ENCODE measurements at places on chromosomes 12 and 14.
A peak's percentile ranks its signal among the peaks of the same experiment; 100 is the strongest.

- no peak for DNase-seq
Observed at GRCh38 chr12:50123203-50123602, 11.2 kb downstream of the COX14 start.

DNA sequence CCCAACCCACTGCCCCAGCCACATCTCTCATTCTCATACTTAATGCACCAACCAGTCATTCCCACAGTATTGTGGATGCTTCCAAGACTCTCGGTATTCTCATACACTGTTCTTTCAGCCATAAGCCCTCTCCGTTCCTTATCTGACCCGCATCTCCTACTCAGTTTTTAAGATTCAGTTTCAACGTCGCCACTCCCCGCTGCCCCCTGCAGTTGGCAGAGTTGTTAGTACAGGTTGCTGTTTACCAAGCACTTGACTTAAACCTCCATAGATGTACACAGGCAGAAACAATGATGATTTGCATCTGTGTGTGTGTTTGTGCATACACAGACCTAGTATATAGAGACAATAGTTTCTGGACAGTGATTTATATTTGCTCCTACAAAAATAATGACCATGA, 40.2 kb downstream of the PAH start:
- DNase-seq = peak; percentile 64

- peak; percentile 82 for DNase-seq
Observed at GRCh38 chr12:113097716-113098440, 37.7 kb downstream of the RASAL1 start.

DNA sequence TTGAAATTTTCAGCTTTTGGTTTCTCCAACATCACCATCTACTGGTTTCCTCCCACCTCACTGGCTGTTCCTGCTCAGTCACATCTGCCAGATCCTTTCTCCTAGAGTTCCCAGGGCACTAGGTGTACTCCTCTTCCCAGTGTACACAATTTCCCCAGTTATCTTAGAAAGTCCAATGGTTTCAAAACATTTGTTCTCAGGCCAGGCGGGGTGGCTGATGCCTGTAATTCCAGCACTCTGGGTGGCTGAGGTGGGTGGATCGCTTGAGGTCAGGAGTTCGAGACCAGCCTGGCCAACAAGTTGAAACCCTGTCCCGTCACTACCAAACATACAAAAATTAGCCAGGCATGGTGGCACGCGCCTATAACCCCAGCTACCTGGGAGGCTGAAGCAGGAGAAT, 60.7 kb downstream of the SPPL3 start:
- DNase-seq = no peak

- DNase-seq = no peak
Observed at GRCh38 chr12:29566441-29566840, 69.0 kb upstream of the OVCH1 start.

DNA sequence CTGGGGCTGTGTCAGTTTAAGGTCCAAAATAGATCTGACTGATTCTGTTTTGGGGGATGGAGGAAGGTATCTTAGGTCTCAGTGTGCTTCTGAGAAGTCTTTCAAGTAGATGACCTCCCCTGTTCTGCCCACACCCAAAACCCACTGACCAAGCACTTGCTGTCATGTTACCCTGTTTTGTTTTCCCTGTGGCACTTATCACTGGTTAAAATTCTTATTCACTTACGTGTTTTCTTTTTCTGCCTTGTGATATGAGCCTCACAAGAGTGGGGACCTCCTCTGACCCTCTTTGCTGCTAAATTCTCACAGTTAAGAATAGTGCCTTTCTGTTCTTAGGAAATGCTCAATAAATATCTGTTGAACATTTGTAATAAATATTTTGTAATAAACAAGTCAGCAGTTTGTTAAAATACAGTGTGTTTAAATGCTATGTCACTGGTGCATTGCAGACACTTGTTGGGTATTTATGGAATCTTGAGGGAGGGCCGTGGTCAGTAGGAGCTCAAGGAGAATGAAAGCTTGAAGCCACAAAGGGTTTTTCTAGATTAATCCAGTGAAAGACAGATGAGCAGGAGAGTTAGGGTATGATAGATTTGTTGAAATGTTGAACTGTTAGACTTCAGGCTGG, 20.9 kb downstream of the PLEKHA5 start:
- DNase-seq = no peak

- DNase-seq = no peak
Observed at GRCh38 chr14:23405096-23405495, 3.0 kb downstream of the MYH6 start.

- DNase-seq = no peak
Observed at GRCh38 chr14:93375673-93376156, 28.7 kb downstream of the COX8C start.

GRCh38 chr14:105213361-105213760, 32.2 kb upstream of the NUDT14 start:
- no peak for DNase-seq

DNA sequence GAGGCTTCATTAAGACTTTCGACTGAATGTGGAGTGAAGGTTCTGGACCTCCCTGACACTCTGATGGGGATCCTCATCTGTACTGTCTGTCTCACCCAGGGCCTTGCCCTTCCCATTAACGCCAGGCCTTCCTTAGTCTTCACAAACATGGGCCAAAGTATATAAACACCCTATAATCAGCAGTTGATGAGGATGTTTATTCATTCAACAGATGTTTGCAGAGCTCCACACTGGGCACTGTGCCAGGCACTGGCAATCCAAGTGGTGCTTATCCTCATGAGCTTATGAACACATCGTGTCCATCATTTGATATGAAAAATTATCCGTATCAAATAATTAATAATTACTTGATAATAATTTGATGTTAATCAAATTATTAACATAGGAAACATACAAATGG, 454.4 kb downstream of the FUT8 start:
- DNase-seq = no peak

DNA sequence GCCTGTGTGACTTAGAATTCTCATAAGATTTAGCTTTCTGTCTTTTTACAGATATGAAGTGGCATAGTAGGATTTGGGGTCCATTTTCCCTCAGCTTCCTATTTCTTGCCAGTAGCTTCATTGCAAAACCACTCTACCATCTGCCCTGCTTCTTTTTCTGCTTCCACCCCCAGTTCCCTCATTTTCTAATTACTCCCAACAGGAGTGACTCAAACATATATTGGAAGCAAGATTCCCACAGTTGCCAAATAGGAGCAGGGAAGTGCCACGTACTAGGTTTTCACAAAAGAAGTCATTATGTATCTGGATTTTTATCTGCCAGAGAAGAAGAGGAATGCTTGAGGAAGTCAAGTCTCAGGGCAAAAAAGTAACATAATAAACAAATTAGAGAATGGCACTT, 64.1 kb downstream of the ANO4 start:
- no peak for DNase-seq

- no peak for DNase-seq
Observed at GRCh38 chr12:122421187-122421820, 1.2 kb downstream of the CLIP1 start.

GRCh38 chr14:76963372-76963771, 65.1 kb downstream of the IRF2BPL start:
- DNase-seq = no peak

DNA sequence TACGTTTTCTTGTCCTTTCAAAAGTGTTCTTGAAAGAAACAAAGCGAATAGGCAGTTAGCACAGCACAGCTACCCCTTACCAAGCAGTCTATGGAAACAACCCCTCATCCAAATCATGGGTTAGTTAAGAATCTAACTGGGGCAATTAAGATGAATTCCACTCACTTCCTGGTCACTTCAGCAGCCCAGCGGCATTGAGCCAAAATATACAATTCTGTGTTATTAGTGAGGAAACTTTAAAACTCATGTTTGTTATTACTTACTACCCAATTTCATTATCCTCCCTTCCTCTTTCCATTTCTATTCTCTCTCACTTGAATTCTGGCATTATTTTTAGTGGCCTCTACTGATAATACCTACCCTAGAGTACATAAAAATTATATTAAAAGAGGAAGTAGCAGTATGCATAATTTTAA, 121.4 kb downstream of the PPHLN1 start:
- DNase-seq = no peak

- no peak for DNase-seq
Observed at GRCh38 chr12:2333491-2334195, 280.9 kb downstream of the CACNA1C start.

DNA sequence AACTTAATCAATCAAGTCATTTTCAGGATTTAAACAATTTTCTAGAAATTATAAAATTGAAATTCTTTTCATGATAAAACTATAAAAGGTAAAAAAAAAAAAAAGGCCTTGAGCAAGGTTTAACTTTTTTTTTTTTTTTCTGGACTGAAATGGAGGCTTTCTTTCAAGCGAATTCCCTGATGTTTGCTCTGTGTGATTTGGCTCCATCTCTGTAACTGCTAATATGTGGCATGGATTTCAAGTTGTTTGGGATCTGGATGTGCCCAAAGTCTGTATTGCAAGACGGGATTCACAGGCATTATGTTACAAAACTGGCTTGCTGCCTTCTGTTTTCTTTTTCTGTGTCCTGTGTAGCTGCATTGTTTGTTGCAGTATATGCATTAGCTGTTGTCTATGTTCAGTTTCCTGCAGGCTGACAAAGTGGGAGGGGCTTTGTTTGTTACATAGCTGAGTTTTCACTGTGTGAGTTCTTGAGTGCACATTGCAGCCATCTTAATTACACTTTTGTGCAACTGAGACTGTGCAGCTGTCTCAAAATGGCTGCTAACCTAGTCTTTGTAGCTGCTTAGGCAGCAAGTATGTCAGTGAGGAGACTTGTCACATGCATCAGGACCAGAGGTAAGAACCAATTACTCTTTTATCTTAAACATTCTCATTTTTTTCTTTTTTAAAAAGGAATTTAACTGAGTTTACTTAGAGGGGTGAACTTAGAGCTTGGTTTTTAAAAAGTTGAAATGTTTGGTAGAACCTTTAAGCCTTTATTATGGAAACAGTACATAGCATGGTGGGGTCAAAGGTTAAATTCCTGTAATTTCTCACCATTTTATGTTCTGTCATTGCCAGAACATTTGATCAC, 19.5 kb downstream of the ATF7IP start:
- DNase-seq = peak; percentile 69

DNA sequence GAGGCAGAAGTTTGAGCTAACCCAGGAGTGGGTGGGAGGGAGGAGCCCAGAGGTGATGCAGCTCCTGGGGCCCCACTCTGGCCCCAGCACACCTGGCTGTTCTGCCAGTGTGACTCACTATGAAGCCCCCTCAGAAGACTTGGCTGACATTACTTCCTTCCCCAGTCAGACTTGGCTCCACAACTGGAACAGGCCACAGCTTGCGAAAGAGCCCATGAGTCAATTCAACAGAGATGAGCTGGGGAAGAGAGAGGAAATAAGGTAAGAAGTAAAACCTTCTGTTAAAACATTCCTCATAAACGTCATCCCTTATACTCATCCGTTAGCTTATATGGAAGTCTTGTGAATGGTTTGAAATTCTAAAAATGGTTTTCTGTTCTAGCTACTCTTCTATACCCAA, 245.9 kb downstream of the ADAMTS20 start:
- DNase-seq = no peak

- peak; percentile 30 for DNase-seq
Observed at GRCh38 chr12:230925-231671, 17.1 kb upstream of the SLC6A12 start.

GRCh38 chr12:47799357-47799955, 20.2 kb downstream of the HDAC7 start:
- no peak for DNase-seq

DNA sequence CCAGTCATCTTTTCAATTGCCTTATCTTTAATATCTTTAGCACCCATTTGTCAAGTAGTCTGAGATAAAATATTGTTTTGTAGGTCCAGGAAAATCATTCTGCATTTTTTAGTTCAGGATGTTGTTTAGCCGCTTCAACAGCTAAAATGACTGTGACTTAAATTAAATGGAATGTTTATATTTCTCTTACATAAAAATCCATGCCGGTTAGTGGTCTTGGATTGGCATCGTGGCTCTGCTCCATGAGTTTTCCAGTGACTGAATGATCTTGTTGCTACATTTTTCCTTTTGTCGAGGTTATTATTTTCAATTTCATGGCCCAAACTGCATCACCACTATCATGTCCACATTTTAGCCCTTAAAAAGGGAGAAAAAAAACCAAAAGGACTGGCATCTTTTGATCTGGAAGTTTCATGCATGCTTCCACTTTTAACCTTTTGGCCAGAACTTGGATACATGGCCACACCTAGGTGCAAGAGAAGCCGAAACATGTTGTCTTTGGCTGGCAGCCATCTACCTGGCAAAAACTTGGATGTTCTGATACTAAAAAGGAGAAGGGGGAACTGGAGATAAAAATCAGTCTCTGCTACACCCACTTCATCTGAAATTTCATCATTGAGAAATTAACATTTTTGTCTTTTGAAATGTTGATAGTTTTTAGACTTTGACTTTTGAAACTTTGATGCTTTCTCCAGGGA, 142.4 kb downstream of the OTOGL start:
- no peak for DNase-seq

GRCh38 chr14:48537600-48537999, 862.2 kb upstream of the MDGA2 start:
- DNase-seq = no peak

DNA sequence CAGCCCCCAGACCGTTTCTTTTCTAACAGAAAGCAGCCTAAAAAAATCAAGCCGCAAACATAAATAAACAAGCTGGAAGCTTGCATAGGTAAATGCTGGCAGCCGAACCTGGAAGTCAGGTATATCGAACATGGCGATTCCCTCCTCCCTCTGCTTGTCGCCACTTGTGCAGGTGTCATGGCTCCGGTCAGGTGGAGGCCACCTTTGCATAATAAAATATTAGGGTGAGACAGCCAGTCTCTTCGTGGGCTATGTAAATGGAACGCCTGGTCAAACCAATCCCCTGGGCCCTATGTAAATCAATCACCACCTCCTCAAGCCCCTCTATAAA, 223.9 kb upstream of the DAAM1 start:
- no peak for DNase-seq

DNA sequence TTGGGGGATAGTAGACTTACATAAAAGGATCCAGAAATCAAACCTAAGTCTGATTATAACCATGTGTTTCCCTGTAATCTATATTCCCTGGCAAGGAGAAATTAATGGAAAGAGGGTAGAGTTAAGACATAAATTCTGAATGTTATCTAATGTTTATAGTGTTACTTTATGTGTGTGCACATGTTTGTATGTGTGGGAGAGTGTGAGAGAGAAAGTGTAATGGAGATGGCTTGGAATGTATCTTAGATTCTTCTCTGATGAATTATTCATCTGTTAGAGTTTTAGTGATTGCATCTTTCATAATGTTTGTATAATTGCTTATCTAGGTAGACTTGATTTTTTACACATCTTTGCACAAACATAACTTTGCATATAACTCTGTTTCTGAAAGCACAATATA, 490.9 kb downstream of the FLRT2 start:
- DNase-seq = no peak

GRCh38 chr14:59632381-59632780, 55.8 kb upstream of the CCDC175 start:
- DNase-seq = peak; percentile 66

- DNase-seq = peak; percentile 53
Observed at GRCh38 chr12:116382686-116383530, 105.4 kb upstream of the MED13L start.

GRCh38 chr12:128823216-128823915, 392 bp downstream of the SLC15A4 start:
- peak; percentile 80 for DNase-seq

- DNase-seq = no peak
Observed at GRCh38 chr14:85752175-85752574, 222.2 kb downstream of the FLRT2 start.

GRCh38 chr14:39376667-39377403, 55.4 kb downstream of the FBXO33 start:
- DNase-seq = no peak

Measured in H9 (cell line).